Dermis blood vessel endothelial cell (primary cell): ENCODE measurements at places on chromosomes 7 and 10.

DNA sequence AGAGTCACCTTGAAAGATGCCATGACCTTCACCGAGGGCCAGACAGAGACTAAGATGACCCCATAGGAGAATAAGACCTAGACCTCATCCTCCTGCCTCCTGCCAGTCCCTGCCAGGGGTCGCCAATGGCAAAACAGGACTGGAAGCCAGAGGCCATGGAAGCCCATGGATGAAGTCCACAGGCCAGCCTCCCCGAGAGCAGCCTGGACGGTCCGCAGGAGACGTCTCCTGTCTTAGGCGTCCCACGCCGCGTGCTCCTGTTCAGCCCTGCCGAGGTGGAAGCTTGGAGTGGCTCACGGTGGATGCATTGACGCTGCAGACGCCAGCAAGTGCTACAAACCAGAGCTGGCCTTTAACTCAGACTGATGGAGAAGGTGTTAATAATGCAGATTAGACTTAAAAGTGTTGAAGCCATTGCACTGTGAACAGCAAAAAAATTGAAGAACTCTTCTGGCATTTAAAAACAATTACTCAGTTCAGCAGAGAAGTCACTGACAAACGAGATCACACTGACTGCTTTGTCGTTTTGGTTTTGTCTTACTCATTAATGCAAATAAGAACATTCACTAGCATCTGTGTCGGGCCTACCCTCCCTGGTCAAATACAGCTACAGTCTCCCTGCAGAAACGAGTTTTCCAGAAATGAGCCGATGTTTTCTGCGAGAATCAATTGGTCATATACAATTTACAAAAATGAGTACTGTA is 38.1 kb upstream of the FAM20C start:
- DNase-seq: no peak

DNA sequence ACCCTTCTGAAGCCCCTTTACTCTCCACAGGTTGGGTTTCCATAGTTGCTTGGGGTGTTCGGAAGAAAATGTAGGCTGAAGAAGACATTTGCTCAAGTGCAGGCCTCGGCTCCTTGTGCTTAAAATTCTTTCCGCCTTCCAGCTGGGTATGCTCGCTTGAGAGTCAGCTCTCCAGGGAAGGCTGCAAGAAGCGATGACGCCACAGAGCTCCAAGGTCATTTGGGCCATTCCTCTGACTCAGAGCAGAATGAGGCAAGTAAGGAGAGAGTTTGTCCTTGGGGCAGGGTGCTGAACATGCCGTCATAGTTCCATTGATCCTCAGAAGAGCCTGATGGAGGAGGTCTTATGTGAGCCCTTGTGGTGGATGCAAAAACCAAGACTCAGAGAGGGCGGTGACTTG is 27.4 kb upstream of the HSPA12A start:
- DNase-seq: no peak

- DNase-seq: no peak
Observed at GRCh38 chr7:119196183-119196582, 971.7 kb downstream of the ANKRD7 start.

DNA sequence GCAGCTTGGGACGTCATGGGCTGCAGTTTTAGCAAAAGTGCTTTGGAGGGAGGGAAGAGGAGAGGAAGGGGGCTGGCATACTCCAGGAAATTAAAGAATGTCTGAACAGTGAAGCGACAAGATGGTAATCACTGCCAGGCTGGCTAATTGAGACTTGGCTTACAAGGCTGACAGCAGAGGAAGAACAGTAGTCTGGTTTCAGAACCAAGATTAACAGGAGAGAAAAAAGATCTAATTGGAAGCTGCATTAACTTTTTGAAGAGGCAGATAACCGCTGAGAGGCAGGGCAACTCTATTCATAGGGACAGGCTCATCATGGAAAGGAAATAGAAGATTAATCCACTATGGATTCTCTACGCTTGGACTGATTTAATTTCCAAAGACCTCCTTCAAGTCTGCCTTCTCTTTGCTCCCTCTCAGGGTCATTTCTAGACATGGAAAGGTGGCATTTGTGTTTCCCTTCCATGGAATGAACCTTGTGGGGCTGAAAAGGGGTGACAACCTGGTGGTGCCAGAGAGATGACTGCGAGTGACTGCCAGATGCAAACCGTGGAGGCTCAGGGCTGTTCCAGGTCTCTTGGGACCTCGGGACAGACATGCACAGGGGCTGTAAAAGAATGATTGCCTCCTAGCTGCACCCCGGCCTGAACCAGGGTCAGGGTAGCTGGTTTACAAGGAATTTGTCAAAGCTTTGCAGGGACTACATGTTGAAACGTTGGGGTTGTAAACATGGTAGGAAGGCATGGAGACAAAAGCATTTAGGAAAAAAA is 210.2 kb upstream of the NPY start:
- no peak for DNase-seq

GRCh38 chr7:17009007-17009719 is 127.4 kb upstream of the AGR3 start:
- DNase-seq: peak; percentile 76

GRCh38 chr7:2524808-2525657 is 5.5 kb downstream of the LFNG start:
- no peak for DNase-seq

DNA sequence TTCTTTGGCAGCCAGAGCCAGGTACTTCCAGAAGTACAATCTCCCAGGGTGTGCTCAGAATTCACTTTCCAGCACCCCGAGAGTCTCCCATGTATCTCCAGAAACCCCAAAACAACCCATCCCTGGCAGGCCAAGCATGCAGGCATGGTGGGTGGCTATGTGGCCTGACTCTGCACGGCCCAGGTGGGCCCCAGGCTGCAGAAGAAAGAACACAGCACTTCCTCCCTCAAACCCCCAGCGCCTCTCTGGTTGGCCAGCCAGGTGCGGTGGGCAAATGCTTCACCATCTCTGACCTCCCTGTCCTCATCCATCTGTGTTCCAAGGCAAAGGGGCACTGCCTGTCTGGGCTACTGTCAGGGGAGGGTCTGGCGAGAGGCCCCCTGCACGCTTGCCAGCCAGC is 100.3 kb downstream of the MKI67 start:
- DNase-seq: no peak

- no peak for DNase-seq
Observed at GRCh38 chr7:157702311-157703023, 365.7 kb downstream of the DNAJB6 start.

DNA sequence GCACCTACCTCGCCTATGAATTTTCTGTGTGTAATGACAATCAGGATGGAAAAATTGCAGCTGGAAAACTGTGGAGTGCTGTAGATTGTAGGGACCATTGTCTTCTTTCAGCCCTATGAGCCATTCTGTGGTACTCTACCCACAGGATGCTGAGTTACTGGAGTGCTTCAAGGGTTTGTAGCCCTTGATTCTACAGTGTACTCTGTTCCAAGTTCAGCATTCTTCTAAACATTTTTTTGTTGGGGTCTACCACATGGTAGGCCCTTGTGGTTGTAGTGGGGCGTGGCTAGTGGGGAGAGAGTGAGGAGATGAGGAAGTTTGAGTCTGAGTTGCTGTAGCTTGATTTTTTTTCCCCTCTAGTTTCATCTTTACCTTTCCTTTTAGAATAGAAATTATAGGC is 33.5 kb downstream of the REEP3 start:
- DNase-seq: peak; percentile 52

DNA sequence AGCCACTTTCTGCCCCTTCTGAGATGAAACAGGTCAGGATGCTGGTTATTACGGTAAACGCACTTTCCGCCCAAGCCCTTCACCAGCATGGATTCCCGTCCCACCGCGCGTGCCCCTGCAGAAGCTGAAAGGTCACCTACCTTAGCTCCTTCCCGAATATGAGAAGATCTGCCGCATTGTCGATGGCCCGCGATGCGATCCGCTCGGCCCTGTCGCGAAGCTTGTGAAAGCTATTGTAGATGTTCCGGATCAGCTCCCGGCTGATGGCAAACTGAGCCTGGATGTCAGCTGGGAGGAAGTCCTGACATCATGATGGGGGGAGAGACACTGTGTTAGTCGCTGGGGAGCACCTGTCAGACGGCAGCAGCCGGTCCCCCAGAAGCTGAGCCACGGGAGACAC is 22.1 kb downstream of the NUDT1 start:
- no peak for DNase-seq

- DNase-seq: no peak
Observed at GRCh38 chr10:11962176-11962575, 80.4 kb downstream of the UPF2 start.

- peak; percentile 55 for DNase-seq
Observed at GRCh38 chr10:93916257-93917063, 22.7 kb downstream of the SLC35G1 start.

DNA sequence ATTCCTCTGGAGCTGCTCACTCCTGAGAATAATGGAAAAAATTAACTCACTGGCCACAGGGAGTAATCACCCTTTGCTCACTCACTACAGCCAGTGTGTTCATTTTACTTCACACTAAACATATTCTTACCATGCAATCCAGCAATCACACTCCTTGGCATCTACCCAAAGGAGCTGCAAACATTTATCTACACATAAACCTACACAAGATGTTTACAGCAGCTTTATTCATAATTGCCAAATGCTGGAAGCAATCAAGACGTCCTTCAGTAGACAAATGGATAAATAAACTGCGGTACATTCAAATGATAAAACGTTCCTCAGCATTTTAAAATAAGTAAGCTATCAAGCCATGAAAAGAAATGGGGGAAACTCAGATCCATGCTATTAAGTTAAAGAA is 34.2 kb upstream of the POM121L12 start:
- no peak for DNase-seq

GRCh38 chr10:12194752-12195271 is 879 bp downstream of the NUDT5 start:
- peak; percentile 40 for DNase-seq

GRCh38 chr10:36538953-36539586 is 586.3 kb upstream of the ANKRD30A start:
- peak; percentile 95 for DNase-seq
